ENCODE measurements at places on chromosomes 3 and 15.

DNA sequence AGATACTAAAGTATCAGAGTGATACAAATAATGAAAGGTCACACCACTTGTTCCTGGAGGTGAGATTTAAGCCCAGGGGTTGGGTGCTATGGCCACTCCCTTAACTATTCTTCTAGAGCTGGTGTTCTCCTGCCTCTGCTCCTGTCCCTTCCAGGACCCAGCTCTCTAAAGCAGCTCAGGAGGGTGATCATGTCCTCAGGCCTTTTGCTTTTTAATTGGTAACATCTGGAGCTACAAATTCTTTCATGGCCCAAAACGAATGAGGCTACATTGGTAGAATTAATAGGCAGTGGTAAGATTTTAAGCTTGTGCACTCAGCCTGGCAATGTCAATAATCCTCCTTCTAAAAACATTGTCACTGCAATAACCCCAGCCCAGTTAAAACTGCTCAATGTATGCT is 38.2 kb upstream of the CNOT10 start:
- no peak for DNase-seq

- DNase-seq: no peak
These were observed at the start of gene STAC for GRCh38 chr3:36380221-36381031. STAC (plus strand) TSS chr3:36380504; CDS start chr3:36380644, 140 bp downstream.

DNA sequence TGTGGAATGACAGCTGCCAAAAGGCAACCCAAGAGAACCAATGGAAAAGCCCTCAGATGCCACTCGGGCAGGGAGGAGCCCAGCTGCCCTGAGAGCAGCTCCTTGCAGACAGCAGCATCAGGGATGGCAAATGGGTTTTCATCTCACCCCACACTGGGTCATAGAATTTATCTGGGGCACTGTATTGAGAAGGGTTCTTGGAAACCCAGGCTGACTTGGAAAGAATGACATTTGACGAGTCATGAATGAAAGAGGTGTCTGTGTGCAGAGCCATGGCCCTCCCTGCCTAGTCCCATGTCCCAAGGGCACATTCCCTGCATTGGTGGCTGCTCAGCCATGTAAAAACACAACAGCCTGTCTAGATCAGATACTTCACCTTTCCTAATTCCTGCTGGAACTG is 157.9 kb upstream of the BHLHE40 start:
- no peak for DNase-seq

DNA sequence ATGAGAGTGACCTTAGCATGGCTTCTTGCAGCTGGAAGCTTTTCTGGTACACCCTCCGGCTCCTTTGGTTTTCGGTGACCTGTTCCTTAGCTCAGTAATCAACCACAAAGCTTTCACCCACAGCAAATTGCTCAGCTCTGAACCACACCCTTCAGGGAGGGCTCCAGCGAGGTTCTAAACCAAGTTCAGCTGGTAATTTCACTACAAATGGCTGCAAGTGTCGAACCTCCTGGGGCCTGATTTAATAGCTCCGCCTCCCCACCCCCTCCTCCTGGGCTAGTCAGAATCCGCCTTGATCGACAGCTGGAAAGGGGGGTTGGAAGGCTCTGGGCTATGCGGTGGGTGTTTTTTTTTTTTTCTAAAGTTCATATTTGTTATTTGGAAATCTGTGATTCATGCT is 150.9 kb upstream of the MCTP2 start:
- DNase-seq: no peak

DNA sequence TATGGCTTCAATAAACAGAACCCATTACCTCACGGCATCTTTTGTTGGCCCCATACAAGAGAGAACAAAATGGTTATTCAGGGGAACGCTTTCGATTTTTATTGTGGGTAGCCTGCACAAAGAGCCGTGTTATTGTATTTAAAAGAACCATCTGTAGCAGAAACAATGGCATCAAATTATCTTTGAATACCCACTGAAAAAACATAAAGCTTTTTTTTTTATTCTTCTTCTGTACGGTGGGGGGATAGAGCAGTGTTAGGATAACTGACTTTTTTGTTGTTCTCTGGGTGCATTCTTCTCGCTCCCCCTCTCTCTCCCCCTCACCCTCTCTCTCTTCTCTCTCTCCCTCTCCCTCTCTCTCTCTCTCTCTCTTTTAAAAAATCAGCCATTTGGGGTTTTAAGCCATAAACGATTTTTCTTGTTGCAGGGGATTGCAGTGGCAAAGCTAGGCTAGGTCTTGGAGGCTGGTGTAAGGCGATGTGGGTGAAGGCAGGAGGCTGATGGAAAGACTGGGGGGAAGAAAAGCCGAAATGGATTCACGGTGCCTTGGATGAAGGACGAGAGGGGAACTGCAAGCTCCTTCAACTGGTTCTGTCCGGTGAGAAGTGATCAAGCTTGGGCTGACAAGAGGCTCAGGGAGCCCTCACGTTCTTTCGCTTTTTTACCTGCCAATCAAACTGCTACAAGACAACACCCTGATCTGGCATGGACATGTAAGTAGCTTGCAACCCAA is 12.4 kb upstream of the SOX2 start:
- DNase-seq: no peak

GRCh38 chr15:64314456-64314855 is 41.5 kb downstream of the CSNK1G1 start:
- no peak for DNase-seq

DNA sequence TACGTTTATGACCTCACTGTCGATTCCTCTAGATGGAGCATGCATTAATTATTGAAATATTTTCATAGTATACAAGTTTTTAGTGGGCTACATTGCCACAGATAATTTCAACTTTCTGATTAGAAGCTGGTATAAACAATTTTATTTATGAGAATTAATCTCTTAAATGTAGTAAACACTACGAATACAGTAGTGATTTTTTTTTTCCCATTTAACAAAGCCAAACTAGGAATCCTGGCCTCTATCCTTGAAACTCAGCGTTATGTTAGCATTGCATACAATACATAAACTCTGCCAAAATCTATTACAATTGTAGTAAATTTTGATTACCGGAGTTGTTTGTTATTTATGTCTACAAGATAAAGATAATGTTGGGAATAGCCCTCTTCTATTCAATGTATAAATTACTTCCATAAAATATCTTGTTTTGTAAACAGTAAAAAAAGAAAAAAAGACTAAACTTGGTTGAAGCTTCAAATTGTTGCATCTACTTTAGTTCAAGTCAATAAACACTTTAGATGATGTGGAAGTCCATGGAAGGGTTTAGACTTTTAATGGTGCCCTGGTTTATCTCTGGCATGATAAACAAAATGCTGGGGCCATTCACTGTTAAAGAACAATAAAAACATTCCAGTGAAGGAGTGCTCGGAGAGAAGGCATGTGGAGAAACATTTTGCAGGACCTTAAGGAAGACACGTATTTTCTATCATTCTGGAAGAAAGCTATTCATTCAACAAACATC is 77.3 kb upstream of the NR2F2 start:
- no peak for DNase-seq

Data from T-helper 1 cell (primary cell).